ENCODE measurements at places on chromosomes 2 and 18.

- no peak for DNase-seq
Measured at GRCh38 chr2:239814116-239814860, 210.9 kb downstream of the NDUFA10 start.

GRCh38 chr2:201887773-201888425, 81.6 kb downstream of the CDK15 start:
- DNase-seq = no peak

DNA sequence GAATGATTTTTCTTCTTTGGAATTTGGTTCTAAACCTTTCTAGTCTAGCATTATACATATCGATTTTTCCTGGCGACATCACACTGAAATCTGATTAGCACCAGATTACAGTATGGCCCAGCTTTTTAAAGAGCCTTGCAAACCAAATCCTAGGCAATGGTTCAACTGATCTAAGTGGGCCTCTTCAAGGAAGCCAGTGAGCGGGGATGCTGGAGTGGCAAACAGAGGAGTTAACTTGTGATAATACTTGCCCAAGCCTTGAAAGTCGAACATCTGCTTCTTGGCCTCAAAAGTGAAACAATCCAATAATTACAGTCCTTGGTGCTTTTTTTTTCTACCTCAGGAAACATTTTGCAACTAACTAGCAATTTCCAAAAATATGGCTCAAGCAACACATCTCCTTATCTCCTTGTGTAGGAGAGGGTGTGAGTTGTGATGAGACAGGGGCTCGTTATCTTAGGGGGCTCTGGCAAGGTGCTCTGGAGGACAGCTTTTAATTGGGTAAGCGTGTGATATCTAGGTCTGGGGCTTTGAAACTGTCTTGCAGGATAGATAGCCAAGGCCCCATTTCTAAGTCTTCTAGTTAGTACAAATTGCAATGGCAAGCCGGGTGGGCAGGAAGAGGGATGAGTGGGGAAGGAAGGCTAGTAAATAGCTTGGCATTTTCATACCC, 240.2 kb upstream of the CCDC68 start:
- no peak for DNase-seq

- no peak for DNase-seq
Measured at GRCh38 chr2:217316743-217317142, 456.9 kb upstream of the TNP1 start.

GRCh38 chr2:232772531-232772930, 3.8 kb downstream of the KCNJ13 start:
- DNase-seq = no peak

DNA sequence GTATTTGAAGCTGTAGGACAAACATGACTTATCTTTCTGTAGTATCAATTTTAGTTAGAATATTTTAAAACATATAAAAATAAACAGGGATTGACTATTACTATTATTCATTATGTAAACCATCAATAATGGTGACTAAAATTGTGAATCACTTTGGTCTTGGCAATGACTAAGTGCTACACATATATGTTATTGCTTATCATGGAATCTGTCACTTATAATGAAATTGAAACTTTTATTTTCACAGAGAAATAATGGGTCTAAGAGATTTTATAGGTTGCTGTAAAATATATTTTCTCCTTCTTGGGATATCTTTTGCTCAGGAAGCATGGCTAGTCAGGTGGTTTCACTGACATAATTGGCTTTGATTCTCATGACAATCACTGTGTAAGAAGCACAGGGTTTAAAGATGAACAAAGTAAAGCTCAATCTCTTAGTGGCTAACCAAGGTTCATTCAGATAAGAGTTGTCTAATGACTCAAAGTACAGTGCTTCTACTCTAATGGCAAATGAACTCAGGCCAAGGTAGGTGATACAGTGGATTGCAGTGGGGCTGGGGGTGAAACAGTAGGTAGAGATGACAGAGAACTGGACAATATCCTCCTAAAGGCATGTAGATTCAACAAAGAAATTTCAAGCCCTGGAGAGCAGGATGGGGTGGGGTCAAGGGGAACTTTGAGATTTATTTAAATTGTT, 98.6 kb upstream of the FANCL start:
- no peak for DNase-seq

GRCh38 chr2:60356346-60356745, 197.1 kb downstream of the BCL11A start:
- no peak for DNase-seq

DNA sequence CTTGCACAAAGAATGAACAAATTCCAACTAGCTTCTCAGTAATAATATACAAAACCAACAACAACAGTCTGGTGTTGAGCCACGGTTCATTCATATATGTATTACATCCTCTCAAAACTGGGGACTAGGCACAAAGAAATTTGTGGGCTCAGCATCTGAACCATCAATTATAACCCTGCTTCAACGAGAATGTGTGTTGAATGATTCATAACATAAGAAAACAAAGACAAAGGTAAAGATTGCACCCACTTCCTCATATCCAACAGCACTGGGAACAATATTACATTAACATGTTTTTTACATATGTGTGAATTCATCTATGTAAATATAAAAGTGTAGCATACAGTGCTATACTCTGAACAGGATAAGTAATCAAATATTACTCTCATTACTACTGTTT, 144.8 kb downstream of the CDH2 start:
- no peak for DNase-seq

DNA sequence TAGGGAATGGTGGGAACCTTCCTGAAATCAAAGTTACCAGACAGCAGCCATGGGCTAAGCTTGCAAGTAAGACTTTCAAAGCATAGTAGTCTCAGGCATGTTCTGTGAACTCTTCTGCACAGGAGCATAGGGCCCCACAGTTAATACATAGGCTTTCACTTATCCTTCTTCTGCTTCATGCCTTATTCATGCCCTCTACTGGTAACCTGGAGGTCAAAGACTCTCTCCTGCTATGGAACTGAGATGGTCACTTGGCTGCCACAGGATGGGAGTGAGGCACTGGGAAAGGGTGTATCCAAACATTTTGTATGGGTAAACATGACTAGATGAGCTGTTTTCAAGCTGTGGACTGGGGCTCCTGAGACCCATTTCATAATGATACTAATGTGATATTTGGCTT, 49.1 kb upstream of the ZNF638 start:
- DNase-seq = no peak

- no peak for DNase-seq
Measured at GRCh38 chr2:38515155-38516074, 87.3 kb downstream of the HNRNPLL start.

DNA sequence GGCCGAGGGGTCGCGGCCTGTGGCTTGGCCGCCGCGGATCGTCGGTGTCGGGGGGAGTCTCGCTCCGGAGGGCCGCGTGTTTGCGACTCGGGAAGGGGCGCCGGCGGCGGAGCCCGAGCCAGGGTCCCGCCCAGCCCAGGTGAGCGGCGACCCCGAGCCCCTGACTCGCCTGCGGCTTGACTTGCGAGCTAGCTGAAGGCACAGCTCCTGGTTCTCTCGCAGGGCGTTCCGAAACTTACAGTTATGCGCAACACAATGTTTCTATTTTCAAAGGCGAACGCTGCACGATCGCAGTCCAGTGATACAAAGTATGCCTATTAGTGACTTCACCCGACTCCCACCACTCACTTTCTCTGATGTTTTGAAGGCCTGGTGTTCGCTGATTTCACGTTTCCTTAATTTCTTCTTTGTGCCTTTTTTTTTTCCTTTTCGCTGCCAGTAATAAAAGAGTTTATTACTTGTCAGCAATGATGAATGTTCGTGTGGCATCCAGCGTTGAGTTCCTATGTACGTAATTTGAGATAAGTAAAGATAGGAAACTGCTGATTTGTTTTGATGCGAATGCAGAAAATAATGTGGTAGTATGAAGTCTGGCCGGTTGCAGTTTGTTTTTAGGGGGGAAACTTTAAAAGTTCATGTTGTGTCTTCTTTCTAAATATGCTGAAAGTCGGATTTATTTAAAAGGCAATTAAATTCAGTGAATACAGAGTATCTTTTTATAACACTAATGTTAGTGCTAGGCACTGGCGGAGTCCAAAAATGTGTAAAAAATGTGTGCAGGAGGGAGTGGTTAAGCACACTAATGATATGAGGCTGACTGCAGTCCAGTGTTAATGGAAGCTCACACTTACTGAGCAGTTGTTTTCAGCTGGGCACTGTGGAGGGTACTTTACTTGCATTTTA, 706 bp downstream of the UBXN2A start:
- DNase-seq = no peak

GRCh38 chr18:12837747-12838146, 46.3 kb downstream of the PTPN2 start:
- DNase-seq = no peak

DNA sequence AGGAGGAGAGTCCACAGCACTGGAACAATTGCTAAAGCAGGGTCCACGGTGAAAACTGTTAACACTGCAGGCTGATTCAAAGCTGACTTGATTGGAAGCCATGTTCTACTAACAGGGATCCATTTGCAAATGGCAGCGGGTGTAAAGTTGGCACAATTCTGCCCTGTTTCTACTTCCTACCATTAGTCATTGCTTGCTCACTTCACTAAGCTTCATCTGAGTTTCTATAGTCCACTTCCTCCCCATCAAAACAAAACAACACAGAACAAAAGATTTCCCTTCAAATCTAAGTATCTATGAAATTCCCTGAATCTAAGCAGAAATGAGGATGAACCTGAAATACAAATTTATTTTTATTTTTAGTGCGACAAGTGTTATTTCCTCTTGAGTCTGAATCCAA, 187.4 kb upstream of the SOX11 start:
- DNase-seq = no peak

DNA sequence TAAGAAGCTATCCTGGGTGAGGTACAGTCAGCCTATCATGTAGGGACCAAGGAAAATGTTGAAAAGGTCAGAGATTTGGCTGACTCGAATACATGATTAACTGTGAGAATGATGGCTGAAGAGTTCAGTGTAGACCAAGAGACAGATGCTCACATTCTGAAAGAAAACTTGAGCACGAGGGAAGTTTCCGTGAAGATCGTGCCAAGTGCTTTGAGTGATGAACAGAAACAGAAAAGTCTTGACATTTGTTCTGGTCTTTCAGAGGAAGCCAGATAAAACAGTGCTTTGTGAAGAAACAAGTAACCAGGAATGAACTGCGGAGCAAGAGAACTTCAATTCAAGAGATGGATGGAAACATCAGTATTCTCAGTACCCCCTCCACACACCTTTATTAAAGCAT, 500.3 kb upstream of the SMIM21 start:
- no peak for DNase-seq

GRCh38 chr2:37798315-37799005, 126.6 kb upstream of the RMDN2 start:
- DNase-seq = no peak

GRCh38 chr2:6073191-6074088, 381.3 kb downstream of the SOX11 start:
- DNase-seq = no peak

GRCh38 chr18:46224181-46224775, 120.1 kb downstream of the HAUS1 start:
- no peak for DNase-seq

DNA sequence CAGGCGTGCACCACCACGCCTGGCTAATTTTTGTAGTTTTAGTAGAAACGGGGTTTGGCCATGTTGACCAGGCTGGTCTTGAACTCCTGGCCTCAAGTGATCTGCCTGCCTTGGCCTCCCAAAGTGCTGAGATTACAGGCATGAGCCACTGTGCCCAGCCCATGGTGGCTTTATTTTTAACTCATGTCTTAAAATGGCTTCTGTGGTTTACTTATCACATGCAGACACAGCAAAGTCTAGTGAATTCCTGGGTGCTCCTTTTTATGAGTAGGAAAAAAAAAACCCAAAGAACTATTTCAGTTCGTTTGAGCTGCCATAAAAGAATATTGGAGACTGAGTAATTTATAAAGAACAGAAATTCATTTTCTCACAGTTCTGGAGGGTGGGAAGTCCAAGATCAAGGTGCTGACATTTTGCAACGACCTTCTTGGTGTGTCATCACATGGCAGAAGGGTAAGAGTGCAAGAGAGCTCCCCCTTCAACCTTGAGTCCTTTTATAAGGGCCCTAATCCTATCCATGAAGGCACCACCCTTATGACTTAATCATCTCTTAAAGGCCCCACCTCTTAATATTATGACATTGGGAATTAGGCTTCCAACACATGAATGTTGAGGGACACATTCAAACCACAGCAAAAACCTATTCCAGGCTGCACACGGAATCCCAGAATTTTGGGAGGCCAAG, 12.6 kb upstream of the REL start:
- no peak for DNase-seq

GRCh38 chr18:13180614-13181375, 37.8 kb upstream of the LDLRAD4 start:
- no peak for DNase-seq

DNA sequence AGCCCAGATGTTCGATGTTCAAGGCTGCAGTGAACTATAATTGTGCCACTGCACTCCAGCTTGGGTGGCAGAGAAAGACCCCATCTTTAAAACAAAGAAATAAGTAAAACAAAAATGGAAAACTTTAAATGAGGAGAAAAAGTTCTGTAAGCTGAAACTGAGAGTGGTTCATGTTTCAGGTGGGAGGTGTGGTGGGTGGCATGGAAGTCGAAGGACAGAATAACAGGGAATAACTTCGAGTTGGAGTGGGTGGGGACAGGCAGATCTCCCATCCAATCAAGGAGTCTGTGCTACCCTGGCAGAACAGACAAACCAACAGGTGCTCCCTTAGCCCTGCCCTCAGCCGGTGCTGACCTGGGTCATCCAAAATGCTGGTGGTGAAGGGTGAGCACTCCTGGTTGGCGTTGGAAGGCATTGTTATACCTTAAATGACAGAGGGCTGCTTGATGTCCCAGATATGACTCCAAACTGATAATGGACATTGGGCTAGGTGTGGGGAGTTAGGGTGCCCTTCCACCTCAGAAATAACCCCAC, 328.4 kb downstream of the DYSF start:
- DNase-seq = no peak

- DNase-seq = no peak
Measured at GRCh38 chr2:202035089-202035940, 1.7 kb downstream of the FZD7 start.

DNA sequence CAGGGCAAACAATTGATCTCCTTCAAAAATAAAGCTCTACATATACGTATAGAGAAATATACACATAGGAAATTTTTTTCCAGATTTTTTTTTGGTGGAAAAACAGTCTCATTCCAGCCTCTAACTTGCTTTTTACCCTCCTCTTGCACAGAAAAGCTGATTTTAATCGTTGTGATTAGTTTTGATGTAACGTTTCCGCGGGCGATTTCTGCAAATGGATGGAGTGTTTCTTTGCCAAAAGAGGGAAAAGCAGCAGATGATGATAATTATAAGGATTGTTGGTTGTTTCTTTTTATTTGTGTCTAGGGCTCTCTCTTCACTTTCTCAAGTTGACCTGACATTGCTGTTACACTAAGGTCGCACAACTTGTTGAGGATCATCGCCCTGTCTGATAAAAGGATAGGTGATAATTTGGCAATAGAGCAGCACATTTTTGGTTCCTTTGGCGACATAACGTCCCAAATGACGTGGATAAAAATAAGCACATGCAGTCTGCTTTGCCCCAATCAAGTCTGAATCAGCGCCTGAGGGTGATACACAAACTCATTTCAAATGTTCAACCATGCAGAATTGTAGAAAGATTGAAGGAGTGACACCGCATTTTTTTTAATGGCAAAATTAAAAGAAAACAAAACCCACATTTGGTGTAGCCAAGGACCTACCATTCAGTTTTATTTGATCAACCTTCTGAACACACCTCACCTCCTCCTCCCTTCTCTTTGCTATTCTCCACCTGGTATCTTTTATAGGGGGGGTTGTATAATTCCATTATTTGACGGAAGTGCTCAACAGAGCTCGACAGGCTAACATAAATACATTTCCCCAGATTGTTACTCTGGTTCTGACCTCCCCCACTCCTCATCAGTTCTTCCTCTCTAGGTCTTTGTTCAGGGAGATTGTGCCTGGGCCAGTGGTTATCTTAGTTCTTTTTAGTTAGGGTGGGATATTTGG, 109.6 kb upstream of the KCTD1 start:
- no peak for DNase-seq

Data from GM04503 (cell line).